ENCODE measurements at places on chromosomes 7 and 10.
A peak's percentile ranks its signal among the peaks of the same experiment; 100 is the strongest.

GRCh38 chr10:18005445-18005780 is 53.7 kb downstream of the SLC39A12 start:
- DNase-seq, result no peak

- DNase-seq, result no peak
Observed at GRCh38 chr10:132192991-132193665, 6.4 kb downstream of the DPYSL4 start.

DNA sequence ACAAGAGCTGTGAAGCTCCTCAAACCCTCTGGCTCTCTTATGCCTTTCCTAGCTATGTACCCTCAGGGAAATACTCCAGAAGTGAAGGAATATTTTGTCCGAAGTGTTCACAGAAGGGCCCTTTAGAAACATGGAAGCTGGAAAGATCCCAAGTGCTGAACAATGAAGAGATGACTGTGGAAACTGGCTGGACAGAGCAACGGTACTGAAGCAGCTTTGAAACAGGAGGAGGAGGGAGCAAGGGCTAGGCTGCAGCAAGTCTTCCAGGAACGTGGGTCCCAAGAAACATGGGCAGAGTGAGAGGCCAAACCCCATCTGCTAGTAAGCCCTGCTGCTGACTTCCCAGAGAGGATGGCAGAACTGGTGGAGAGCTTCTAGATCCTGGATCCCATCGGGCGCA is 3.0 kb upstream of the PSAP start:
- DNase-seq, result no peak

GRCh38 chr7:1268866-1269265 is 36.2 kb downstream of the UNCX start:
- DNase-seq, result no peak

- no peak for DNase-seq
Observed at GRCh38 chr10:119365773-119366599, 158.6 kb downstream of the GRK5 start.

GRCh38 chr7:66419210-66419609 is 209.5 kb upstream of the KCTD7 start:
- no peak for DNase-seq

DNA sequence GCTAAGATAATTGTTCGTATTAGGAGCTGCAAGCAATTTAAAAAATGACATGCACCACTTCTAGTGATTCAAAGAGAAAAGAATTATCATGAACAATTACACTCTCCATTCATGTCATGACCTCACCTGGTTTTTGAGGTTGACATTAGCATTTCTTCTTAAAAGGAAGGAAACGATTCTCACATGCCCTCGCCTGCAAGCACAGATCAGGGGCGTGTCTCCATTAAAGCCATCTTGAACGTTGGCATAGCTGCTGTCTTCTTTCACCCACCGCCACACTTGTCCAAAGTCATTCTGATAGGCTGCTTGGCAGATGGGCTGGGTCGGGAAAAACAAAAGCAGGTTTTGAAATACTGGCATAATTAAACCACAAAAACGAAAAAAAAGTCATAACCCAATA is 19.9 kb downstream of the ANKRD22 start:
- DNase-seq, result no peak

GRCh38 chr7:38374507-38374906 is 101.1 kb upstream of the TARP start:
- no peak for DNase-seq

- DNase-seq, result no peak
Observed at GRCh38 chr7:102942181-102942866, 29.5 kb downstream of the LRRC17 start.

DNA sequence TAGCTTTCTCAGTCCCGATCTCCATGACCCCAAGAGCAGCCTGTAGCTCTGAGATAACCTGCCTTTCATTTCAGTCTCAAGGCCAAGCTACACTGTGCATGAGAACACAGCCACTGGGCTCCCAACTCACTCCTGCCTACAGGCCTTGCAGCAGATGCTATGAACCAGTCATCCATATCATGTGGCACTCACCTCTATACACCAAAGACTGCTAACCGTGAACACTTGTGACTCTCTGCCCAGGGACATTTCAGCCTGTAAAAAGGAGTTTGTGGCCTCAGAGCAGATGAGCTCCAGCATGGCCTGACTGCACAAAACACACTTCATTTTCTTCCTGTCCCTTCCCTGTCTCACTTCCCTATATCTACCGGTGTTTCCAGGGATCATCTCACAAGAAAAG is 56.9 kb upstream of the NPY start:
- no peak for DNase-seq

DNA sequence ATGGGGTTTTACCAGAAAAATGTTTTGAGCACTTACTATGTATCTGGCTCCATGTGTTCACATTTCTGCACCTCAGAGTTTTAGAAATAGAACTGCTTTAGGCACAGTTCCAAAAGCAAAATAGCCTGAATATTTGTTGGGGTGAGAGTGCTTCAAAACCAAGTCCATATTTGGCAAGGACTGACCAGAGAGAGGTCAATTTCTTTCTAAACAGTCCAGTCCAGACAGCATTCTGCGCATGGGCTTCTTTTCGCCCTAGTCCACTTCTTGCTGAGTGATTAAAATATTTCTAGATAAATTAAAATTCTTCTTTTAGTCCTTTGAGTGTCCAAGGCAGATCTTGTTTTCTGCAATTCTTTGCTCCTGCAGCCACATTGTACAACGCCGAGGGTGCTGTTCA is 427.0 kb downstream of the PHTF2 start:
- DNase-seq, result no peak

GRCh38 chr7:146864644-146865043 is 748.0 kb downstream of the CNTNAP2 start:
- DNase-seq, result no peak

- DNase-seq, result no peak
Observed at GRCh38 chr7:95220328-95220727, 104.0 kb downstream of the PON1 start.

DNA sequence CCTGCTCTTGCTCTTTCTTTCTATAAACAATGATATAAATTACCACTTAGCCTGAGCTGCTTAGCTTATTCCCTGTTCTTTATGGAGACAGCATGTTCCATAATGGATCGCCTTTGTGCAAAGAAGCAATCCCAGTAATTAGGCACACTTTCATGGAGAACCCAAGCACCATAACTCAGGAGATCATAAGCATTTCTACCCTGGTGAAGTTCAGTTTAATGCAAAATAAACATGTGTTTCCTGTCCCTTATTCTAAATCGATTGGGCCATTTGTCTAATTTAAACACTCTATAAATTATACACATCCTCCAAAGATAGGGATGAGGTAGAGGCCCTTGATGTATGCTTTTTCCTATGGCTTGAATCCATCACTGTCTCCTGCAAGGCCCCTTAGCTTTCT is 75.8 kb upstream of the TMEM72 start:
- DNase-seq, result no peak

GRCh38 chr10:128471151-128471550 is 344.9 kb upstream of the MKI67 start:
- DNase-seq, result no peak

DNA sequence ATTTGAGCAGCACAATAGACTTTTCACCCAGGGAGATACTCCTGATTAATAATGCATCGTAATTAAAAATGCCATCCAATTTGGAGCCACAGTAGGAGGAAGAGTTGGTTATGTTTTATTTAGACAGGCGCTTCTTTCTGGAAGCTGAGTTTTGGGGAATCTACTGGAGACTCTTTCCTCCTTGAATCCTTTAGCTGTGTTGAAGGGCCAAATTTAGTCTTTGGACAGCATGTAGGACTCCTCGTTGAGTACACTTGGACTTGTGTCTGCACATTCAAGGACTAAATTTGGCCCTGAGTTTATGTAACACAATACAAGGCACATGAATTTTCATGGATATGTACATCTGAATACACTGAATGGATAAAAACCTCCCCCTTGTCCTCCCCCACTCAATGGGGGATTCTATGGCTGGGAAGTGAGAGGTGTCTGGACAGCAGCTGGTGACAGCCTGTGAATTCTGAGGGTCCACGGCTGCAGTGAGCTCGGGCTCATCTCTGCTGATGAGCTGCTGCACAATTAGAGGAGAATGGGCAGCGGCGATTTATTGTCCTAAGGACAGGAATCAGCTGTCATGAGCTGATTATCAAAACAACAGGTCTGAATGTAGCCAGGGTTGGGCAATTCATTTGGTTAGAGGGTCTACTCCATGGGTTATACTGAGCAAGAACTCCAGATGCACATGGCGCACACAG is 95.2 kb downstream of the PRTFDC1 start:
- DNase-seq, result no peak

DNA sequence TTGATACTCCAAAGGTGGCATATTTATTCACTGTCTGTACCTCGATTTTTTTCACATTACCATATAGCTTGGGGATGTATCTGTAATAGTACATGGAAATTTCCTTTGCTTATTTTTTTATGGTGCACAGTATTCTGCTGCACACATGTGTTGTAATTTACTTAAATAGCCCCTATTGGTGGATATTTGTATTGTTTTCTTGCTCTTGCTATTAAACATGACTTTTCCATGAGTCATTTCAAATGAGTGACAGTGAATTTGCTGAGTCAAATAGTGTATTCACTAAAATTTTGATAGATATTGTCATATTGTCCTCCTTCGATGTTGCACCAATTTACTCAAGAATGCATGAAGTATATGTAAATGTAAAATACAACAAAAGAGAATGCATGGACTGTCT is 122.7 kb upstream of the STEAP4 start:
- no peak for DNase-seq

DNA sequence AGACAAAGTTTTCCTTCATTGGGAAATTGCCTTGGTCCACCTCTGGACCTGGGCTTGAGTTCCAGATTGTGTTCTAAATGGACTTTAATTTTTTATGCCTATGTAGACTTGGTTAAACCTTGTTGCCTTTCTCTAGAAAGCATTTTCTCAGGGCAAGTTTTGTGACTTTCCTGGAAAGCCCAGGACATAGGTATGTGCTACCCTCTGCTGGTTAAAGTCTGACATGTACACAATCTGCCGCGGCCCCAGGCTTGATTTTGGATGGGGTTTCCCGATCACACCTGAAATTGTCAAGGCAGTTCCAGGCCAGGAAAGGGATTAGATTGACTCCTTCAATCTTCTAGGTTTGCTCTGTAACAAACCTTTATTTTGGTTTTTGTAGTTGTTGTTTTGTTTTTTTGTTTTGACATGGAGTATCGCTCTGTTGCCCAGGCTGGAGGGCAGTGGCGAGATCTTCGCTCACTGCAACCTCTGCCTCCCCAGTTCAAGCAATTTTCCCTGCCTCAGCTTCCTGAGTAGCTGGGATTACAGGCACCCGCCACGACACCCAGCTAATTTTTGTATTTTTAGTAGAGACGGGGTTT is 14.1 kb upstream of the AKR1B10 start:
- DNase-seq, result peak; percentile 35

DNA sequence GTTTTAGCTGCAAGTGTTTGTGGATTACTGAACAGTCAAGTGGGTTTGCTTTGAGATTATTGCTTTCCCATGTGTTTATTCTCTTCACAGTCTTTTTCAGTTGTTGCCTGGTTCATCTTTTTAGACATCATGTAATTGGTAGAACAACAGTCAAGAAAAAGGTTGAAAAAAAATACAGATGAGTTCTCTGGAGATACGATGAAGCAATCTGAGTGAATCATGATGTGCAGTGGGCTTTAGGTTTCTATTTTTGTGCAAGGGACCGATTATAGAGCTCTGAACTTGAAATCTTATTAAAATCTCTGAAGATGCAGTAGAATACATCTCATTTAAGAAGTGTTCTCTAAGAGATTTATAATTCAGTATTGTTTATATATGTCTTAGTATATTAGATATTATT is 145.7 kb downstream of the SDK1 start:
- DNase-seq, result no peak

DNA sequence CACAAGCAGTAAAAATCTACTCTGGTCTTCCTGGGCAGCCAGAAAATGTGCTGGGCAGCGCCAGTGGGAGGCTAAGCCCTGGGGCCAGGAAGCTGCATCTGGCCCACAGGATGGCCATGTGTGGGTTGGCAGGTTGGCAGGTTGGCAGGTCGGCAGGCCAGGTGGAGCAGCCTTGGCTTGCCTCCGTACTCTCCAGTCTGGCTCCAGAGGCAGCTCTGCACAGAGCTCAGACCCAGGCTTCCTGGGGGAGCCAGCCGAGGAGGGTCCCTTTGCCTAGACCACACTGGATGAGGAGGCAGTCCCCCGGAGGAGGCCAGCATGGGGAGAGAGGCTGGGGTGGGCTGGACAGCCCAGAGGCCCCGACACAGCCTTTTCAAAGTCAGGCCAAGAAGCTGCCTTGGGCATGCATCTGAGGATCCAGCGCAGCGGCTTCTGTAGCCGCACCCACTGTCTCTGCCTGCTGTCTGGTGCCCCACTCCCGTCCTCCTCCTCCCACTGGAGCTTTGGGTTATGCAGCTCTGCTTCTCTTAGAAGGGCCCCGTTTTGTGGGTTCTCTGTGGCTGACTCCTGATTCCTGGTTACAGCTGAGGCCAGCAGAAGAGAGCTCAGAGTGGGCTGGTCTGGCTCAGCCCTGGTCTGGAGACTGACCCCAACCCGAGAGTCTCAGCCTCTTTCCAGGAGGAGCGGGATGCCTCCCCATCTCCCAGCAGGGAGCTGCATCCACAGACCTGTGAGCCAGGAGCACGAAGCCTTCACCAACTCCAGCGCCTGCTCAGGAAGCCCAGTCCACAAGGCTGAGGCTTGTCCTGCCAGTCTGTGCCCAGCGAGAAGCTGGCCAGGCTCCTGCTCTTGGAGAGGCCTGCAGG is 44.6 kb downstream of the CFAP46 start:
- DNase-seq, result no peak

GRCh38 chr7:78020136-78020873 is 221.7 kb downstream of the PHTF2 start:
- DNase-seq, result no peak

DNA sequence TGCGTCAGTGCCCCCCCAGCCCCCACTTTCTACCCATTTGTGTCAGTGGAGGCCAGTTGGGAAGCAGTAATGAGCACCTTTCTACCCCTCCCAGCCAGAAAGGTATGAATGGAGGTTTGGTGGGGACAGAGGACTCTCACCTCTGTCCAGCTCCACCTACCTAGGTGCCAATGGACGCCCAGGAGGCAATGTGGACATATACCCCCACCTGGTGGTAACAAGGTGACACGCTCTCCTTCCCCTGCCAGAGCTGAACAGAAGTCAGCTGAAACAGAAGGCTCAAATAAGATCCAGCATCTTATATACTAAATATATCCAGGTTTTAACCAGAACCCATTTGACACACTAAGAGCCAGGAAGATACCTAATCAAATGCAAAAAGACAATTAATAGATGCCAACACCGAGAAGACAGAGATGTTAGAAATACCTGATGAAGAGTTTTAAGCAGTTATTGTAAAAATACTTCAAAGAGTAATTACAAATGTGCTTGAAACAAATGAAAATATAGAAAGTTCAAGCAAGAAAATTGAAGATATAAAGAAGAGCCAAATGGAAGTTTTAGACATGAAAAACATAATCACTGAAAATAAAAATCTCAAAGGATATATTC is 18.4 kb upstream of the SORCS3 start:
- no peak for DNase-seq

GRCh38 chr7:97842006-97842405 is 30.2 kb downstream of the ASNS start:
- no peak for DNase-seq
